Activated CD8-positive, alpha-beta memory T cell treated with anti-CD3 and anti-CD28 coated beads for 1 hour (primary cell): ENCODE measurements at places on chromosomes 3 and 15.

GRCh38 chr3:45112939-45113338 lies 33.2 kb downstream of the CDCP1 start:
- no peak for DNase-seq

DNA sequence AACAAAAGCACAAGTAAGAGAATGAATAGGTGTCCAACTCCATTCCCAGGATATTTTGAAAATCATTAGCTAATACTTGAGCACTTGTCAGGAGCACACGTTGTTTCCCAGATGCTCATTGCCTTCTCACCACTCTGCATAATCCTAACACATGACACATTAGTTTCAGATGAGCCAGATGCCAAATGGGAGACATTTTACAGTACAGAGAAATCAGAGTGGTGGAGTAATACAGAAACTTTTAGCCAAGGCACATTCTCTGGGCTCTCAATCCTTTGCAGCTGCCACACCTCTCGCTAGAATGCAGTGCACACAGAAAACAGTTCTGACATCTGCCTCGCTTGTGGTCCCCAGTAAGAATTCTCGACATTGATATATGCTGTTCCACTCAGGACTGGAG lies 76.6 kb downstream of the P3H2 start:
- DNase-seq = no peak

DNA sequence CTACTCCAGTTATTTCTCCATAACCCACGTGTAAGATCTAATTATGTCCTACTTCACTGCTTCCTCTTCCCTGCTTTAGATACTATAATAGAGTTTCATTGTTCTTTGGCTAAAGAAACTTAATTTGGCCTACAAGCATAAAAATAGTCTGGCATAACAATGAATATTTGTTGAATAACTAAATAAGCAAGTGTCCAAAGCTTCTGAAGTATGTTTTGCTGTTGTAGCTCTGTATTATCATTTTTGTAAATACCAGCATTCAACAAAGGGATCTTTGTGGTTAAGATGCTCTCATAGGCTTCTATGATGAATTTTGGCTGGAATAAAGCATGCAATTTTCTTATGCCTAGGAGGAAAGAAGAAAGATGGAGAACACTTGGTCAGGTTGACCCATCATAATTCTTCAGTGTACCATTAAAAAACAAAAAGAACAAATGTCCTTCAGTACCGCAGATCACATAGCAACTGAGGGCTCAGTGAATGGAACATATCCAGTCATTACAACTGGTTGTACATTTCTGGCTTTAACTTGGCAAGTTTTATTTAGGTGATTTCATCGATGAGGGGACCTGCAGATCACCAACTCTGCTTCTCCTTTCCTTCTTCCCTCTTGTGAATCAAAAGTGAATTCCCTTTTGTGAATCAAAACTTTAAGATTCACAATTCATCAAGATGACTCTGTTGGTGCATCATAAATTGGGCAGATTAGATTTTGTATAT lies 465.9 kb upstream of the TGFBR2 start:
- no peak for DNase-seq

GRCh38 chr3:59754456-59755129 lies 704.8 kb upstream of the CFAP20DC start:
- DNase-seq = no peak

DNA sequence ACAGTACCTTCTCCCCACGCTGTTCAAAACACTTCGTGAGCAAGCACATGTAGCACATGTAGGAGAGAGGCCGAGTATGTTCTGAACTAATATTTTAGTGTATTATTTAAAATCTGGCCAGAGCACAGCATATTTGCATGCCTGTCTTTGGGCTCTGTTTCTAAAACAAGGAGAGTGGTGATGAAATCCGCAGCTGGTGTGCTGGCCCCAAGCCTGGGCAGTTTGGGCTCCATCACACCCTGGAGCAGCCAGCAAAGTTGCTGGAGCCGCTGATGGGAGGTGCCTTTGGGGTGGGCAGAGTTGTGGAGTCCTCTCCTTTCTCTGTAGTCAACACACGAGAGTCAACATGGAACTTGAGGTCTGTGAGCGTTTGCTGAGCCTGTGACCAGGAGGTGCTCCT lies 116.6 kb downstream of the SLCO3A1 start:
- no peak for DNase-seq

GRCh38 chr15:40591389-40591788 lies 2.7 kb upstream of the KNL1 start:
- DNase-seq = no peak

DNA sequence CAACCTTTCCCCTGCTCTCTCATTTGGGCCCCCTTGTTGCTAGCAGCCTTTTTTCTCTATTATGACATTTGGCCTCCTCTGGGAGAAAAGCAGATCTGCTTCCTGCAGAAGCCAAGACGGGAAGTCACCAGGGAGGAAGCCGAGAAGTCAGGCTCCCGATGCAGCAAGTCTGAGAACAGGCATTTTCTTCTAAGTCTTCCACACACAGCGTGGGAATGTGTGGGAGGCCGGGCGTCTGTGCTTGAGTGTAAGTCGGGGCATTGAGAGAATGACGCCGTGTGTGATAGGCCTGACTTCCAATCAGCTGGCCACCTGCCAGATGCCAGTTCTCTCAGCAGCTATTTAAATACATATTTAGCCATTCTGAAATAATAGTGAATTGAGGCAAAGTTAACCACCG lies 75.8 kb upstream of the FAM98B start:
- no peak for DNase-seq

GRCh38 chr3:146090521-146090920 lies 70.5 kb downstream of the PLOD2 start:
- no peak for DNase-seq

- DNase-seq = no peak
Observed at GRCh38 chr3:144426366-144426765, 454.7 kb downstream of the DIPK2A start.

- no peak for DNase-seq
Observed at GRCh38 chr15:63067976-63068743, 25.6 kb downstream of the TPM1 start.

GRCh38 chr15:47294765-47295259 lies 422.5 kb upstream of the SEMA6D start:
- DNase-seq = no peak

GRCh38 chr3:354432-354831 lies 157.9 kb downstream of the CHL1 start:
- DNase-seq = no peak

- DNase-seq = no peak
Observed at GRCh38 chr15:22735781-22736180, 50.7 kb upstream of the NIPA1 start.

DNA sequence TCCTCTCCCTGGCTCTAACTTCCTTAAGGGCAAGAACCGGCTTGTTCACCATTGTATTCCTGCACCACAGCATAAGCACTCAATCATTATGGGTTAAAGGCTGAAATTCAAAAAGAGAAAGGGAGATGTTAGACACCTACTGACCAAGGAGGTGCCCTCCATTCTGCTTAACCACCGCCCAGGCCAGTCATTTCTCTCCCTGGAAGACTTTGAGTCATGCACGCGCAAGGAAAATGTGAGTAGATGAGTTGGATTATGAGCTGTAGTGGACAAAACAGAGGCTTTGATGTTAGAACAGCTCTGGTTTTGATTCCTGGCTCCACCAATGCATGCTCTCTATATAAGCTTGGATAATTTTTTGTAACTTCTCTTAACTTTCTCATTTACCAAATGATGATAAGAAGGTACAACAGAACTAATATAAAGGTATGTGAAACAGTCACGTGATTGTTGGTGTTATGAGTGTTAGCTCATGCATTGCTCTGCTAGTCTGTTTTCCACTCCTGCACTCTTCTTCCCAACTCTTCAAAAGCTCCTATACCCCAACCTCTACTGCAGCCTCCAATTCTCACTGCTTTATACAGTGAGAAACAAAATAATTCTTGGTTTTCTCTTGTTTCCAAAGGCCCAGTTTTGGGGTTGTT lies 148.4 kb upstream of the ATP11B start:
- DNase-seq = no peak

GRCh38 chr15:26070095-26070532 lies 207.0 kb upstream of the ATP10A start:
- no peak for DNase-seq

DNA sequence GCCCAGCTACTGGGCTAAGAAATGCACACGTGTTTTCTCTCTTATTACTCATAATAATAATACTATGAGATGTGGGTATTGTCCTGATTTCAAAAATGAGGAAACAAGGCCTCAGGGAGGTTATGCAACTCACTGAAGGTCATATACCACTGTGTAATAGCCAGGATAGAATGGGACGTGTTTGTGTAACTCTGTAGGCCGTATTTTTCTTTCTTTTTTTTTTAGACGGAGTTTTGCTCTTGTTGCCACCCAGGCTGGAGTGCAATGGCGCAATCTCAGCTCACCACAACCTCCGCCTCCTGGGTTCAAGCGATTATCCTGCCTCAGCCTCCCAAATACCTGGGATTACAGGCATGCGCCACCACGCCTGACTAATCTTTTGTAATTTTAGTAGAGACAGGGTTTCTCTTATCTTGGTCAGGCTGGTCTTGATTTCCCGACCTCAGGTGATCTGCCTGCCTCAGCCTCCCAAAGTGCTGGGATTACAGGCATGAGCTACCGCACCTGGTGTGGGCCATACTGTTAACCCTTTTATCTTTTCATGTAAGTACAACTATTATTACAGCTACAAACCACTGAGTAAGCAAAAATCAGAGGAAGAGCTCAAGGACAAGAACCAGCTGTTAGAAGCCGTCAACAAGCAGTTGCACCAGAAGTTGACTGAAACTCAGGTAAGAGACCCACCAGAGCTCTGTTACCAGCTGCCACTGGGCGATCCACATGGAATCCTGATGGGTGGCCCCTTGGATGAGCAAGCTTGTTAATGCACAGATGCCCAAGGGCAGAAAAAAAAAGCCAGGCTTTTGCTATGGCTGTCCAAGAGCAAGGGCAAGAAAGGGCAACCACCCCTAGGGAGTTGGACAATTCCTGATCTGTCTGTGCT lies 6.7 kb downstream of the KNSTRN start:
- no peak for DNase-seq

- DNase-seq = no peak
Observed at GRCh38 chr3:48598323-48599076, 3.4 kb upstream of the COL7A1 start.

- no peak for DNase-seq
Observed at GRCh38 chr15:38864827-38865581, 300.4 kb upstream of the RASGRP1 start.

GRCh38 chr3:17836919-17837318 lies 94.5 kb upstream of the TBC1D5 start:
- no peak for DNase-seq

GRCh38 chr15:43871835-43872234 lies 45.0 kb downstream of the WDR76 start:
- no peak for DNase-seq
